ENCODE measurements at places on chromosomes 2 and 18.

DNA sequence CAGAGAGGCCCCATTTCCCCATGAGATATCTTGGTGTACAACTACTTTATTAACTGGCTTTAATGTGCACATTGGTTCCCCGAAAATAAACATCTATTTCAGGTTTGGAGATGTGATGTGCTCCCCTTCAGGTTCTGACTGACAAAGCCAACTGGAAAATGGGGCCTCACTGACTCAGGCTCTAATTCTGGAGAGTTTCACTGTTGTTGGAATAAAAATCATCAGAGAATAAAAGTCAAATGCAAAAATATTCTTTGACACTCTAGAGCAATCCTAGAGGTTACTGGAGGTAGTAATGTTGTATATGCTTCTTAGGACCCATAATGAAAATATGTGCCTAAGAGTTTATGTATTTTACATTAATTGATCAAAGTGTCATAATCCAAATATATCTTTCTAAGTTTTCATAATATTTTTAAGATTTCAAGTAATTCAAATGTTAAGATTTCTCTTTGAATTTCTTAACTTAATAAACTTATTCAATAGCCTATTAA is 189.9 kb upstream of the COL3A1 start:
- no peak for DNase-seq

GRCh38 chr2:207155516-207156444 is 10.0 kb downstream of the KLF7 start:
- DNase-seq: no peak

GRCh38 chr18:5622905-5623304 is 79.1 kb upstream of the EPB41L3 start:
- DNase-seq: no peak

DNA sequence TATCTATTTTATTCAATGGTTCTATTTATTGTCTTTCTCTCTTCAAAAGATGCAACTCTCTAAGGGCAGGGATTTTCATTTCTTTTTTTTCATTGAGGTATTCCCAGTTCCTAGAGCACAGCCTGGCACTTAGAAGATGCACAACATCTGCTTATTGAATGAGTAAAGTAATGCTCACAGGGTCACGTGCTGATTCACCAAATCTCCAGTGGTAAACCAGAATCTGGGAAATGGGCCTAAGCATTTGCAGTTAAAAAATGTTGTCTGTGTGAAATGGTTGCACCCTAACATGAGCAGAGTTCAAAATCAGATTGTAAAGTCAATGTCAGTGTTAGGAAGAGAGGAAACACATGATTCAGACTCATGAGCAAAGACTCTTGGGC is 15.8 kb downstream of the SLC8A1 start:
- no peak for DNase-seq

DNA sequence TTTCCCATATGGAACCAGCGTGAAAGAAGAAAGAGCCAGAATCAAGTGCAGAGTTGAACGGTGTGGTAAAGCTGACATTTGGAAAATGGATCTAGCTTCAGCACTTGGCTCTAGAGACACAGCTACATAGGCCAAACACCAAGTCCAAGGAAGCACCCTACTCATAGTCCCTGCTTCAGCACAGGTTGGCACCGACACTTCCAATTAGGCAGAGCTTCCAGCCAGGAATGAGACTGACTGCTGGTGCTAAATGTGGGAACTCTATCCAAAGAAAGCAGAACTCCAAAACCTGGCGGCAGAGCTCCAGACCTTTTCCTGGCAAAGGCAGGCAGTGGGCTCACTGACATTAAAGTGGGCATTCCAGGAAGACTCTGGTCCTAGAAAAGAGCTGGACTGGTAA is 125.4 kb upstream of the CTNNA2 start:
- no peak for DNase-seq

GRCh38 chr18:37673671-37674070 is 108.1 kb upstream of the CELF4 start:
- DNase-seq: no peak

GRCh38 chr2:132701810-132702209 is 31.8 kb upstream of the LYPD1 start:
- no peak for DNase-seq

DNA sequence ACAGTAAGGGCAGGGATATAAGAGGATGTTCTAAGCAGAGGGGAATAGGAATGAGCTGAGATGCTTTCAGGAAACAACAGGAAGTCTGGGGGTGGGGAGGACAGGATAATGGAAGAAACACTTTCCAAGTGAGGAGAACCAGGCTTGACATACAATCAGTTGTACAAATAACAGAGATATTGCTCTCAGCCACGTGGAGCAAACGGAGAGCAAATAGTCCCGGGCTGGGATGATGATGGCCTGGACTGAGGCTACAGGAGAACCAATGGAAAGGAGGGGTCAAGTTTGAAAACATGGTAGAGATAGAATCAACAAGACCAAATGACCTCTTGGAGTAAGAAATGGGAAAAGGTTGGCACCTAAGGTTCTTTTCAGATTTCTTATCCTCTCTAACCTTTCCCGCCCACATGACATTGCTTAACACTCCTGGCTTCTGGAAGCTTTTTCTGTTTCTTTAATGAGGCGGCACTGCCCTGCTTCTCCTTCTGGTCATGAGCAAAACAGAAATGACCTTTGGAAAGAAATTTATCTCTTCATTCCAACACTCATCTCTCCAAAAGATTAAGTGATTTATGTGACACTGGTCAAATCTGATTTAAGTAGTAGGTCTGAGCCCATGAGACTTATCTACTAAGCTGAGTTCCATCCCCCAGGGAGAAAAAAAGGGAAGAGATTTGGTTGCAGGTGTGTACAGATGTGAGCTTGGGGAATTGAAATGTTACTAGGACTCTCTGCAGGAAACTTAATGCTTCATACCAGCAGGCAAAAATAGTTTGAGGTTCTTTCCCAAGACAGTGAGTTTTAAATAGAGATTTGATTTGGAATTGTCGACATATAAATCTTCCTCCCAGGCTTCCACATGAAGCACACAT is 442.9 kb upstream of the HNRNPA3 start:
- DNase-seq: no peak

DNA sequence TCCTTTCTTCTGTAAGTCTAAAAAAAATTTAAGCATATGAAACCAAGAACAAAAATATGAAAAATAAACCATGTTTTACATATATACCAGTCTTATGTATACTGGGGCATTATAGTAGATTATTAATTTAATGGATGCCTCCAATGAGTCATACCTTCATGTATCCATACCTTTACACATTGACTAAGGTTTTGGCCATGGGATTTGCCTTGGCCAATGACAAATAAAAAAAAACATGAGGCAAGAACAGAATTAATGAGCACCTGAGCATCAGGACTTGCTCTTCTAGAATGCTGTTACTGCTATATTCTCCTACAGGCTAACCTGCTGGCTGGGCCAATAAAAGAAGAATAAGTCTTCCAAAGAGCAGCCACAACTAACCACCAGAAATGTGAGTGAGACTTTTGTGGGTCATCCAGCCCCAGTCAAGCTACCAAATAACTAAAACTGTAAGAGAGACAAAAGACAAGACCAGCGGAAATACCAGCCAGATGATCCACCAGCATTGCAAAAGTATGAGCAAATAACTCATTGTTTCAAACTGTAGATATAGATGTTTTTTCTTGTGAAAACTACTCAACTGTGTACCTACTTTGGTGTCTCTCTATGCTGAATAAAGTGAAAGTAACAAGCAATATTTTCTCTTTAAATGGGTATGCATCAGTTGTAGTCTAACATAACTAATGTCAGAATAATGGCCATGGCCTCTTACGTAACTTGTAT is 749.6 kb upstream of the VRK2 start:
- DNase-seq: no peak

GRCh38 chr2:132417430-132418035 is 928 bp downstream of the GPR39 start:
- no peak for DNase-seq

GRCh38 chr2:216147172-216148131 is 38.3 kb downstream of the XRCC5 start:
- DNase-seq: no peak

DNA sequence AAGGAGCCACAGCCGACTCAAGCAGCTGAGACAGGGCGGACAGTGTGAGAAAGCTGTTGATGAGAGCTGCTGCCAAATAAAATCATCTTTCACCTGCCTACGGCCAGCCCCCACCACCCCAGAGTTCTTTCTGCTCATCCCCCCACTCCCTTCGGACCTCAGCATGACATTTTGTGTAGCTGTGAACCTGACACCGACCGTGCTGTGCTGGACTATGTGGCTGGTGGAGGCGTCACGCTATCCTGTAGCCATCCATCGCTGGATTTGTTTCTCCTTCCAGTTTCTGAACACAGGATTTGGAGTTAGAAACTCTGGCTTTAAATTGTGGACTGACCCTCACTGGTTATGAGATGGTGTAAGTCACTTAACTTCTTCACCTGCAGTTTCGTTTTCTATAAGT is 317.3 kb downstream of the DCDC2C start:
- no peak for DNase-seq

DNA sequence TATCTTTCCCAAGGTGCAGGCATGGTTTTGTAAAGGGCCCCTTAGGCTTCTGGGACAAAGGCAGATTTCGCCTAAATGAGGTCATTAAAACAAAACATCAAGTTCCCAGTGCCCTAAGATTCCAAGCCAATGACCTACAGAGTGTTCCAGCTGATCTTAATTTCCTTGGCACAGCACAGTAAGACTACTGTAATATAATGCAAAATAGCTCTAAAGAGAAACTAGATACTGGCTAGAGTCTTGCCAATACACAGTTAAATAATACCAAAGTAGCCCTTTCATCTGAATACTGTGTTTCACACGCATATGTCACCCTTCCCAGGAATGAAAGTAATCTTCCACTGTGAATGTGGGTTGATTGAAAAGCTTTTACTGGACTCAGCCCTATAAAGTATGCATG is 14.7 kb downstream of the GRB14 start:
- no peak for DNase-seq

GRCh38 chr2:145807554-145807953 is 1287.6 kb upstream of the ZEB2 start:
- DNase-seq: no peak

GRCh38 chr2:95091885-95092555 is 29.6 kb downstream of the MRPS5 start:
- DNase-seq: no peak

DNA sequence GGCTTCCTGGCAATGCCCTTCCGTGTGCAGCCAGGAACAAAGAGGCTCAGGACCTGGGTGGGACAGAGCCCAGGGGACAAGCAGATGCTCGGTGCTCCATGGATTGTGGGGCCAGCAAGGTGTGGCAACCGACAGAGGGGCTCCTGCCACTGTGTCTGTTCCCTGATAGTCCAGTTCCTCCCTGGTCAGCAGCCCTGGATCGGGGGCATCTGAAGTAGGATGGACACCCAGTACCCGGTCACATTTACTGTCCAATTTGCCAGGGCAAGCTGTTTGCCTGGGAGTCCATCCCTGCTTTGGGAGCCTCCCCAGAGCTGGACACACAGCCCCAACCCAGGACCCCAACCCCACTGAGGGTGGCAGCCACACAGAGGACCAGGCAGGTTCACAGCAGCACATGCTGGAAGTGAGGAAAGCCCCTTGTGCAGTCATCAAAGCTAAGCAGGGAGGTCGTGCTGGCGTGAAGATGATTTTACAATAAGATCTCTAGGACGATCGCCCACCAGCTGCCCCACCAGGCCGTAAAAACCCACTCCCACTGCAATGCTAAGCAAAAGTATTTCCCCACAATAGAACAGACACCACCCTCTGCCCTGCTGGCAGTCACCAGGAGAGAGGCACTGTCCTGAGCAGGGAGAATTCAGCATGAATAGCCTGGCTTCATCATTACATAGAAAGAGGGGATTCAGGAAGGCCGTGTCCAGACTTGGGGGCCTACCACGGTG is 141.7 kb downstream of the NDUFA10 start:
- DNase-seq: no peak

DNA sequence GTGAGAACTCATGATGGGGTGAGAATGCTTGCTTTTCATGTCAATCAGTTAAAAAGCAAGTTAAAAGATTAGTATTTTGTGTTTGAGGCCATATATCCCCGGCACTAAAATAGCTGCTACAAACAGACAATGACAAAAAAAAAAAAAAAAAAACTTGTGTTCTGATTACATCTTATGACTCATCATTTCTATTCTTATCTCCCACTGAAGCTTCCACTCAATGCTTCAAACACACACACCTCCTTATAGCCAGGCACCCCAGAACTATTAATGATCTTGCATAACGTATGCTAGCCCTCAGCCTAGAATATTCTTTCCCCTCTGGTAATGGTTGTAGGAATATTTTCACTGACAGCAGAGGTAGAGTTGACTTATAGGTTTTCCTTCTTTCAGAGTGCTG is 778.3 kb downstream of the TRIB2 start:
- no peak for DNase-seq

DNA sequence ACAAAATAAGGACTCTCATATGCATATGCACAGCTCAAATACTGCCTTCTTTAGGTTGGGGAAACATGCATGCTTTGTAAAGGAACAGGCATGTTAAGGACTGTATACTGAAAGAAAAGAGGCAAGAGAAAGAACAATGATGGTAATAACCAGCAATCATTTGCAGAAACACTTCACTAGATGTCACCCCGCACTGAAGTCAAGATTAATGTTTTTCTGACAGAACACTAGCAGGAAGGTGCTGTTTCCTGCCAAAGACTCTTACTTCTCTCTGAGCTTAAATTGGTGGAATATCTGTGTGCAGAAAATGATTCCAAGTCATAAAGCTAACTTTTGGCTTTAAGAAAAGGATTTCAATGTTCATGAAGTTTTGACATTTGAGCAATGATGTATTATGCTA is 19.3 kb upstream of the CSRNP3 start:
- no peak for DNase-seq

DNA sequence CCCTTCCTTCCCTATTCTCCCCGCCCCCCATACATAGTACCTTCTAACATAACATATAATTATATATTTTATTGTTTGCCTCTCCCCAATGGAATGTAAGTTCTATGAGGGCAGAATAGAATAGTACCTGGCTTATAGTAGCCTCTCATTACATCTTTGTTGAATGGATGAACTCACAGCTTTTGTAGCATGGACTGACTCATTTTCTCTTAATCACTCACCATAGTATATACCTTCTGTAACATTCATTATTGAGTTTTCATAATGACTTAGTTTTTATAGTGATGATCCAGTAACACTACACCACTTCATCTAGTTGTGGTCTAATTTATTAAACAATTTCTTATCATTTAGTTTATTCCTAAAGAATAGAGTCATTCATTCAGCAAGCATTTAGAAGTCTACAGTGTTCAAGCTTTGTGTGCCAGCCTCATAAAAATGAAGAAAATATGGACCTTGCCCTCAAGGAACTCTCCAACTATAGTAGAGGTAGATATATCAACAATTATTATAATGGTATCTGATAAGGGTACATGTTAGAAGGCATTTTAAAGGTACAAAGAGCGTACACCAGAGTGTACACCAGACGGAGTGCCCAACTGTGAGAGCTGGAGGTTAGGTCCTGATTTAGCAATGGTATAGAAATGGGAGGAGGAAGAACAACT is 31.1 kb downstream of the NCOA1 start:
- DNase-seq: no peak

- DNase-seq: peak; percentile 56
These were observed 86.9 kb downstream of the LIMS1 start for GRCh38 chr2:108621087-108621559.

All from stimulated activated CD8-positive, alpha-beta memory T cell treated with anti-CD3 and anti-CD28 coated beads, Interleukin-15, amount 100 ng/mL, for 4 hours (primary cell).